Effector memory CD4-positive, alpha-beta T cell (primary cell): ENCODE measurements at places on chromosomes 2 and 18.

DNA sequence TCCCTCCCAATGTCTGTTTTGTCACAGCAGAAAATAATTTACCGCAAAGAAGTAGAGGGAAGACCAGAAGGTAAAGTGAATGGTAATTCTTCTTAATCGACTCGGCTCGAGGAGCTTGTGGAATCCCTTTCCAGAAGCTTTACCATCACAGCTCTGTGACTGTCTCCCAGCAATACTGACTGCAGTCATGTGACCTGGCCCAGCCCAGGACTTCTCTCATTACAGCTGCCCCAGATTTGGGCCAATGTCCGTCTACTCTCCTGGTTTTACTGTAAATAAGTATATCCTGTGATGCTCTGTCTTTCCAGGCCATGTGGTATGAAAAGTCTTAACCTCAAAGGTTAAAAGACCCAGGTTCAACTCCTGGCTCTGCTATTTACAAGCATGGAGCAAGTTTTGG lies 18.9 kb upstream of the ELOA2 start:
- DNase-seq = no peak

DNA sequence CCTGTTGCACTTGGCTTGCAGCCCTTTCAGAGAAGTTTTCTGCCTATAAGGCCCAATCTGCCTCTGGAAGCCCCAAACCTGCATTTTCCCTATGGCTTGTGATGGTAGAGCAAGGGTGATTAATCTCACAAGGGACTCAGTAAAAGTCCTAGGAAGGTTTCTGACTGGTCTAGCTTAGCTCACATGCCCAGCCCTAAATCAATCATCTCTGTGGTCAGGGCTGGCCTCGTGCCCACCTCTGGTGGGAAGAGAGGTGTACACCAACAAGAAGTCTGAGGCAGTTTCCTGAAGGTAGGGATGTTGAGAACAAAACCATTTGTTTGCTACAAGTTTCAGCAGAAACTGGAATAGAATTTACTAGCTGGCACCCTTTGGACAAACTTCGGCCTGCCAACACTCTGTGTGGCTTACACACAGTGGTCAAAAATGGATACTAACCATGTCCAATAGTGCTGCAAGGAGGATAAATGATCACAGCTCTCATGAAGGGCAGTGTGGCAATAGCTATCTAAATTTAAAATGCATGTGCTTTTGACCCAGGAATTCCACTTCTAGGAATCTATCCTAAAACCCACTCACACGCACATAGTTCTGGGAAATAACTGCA lies 96.4 kb downstream of the EN1 start:
- no peak for DNase-seq

GRCh38 chr2:11420190-11420589 lies 45.8 kb downstream of the E2F6 start:
- no peak for DNase-seq

GRCh38 chr2:215553946-215554345 lies 118.1 kb upstream of the FN1 start:
- no peak for DNase-seq

DNA sequence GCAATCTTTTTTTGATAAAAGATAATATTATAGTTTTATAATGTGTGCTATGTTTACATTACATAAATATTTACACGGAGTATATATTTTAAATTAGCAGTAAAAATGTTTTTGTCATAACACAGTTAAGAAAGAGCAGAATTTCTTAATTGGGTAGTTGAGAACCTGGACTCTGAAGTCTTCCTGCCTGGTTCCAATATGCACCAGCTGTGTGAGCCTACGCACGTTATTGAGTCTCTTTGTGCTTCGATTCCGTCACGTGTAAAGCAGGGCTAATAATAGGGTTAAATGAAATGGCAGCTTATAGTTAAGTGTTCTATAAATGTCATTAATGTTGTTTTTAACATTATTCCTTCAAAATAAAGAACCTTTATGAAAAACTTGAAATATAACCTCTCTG lies 1.2 kb upstream of the CCDC88A start:
- DNase-seq = no peak

DNA sequence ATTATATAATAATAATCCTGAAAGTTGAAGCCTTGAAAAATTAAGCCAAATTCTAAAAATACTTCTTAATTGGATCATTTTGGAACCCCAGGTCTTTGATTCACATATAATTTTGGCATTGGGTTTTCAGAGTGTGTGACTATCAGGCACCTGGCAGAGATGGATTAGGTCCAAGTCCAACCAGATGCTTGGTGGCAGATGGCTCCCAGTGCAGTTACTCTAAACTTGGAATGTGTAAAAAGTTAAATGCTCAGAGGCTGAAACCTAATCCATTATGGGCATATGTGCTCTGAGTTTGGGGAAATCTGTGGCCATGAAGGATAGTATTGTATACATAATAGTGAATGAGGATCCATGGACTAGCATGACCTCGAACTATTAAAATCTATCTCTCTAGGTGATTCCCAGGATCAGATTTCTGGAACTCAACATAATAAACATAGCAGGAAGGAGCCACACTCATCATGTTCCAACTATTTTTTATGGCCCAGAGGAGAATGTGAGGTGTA lies 333.0 kb downstream of the RPRM start:
- no peak for DNase-seq

GRCh38 chr2:108594982-108595464 lies 60.8 kb downstream of the LIMS1 start:
- DNase-seq = no peak

GRCh38 chr2:96546797-96547196 lies 10.2 kb downstream of the ARID5A start:
- peak; percentile 29 for DNase-seq

DNA sequence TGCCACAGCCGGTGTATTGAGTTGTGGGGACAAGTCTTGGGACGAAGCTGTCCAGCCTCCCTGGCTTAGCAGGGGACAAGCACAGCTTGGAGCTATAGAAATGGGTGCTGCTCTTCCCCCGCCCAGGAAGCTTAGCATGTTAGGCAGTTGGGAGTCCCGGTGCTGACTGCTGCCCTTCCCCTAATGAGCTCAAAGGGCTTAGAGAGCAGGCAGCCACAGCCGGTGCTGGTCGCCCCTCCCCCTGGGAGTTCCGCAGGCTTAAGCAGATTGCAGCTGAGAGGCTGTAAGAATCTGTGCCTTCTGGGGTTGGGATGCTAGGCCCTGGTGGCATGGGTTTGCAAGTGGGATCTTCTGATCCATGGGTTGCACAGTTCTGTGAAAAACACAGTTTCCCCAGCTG lies 237.3 kb downstream of the DCDC2C start:
- DNase-seq = no peak

- DNase-seq = no peak
These were observed 41.9 kb upstream of the TMEM17 start for GRCh38 chr2:62547854-62548253.

- no peak for DNase-seq
These were observed 9.4 kb upstream of the ITGB6 start for GRCh38 chr2:160209516-160209856.
